ENCODE measurements at places on chromosomes 2 and 18.

DNA sequence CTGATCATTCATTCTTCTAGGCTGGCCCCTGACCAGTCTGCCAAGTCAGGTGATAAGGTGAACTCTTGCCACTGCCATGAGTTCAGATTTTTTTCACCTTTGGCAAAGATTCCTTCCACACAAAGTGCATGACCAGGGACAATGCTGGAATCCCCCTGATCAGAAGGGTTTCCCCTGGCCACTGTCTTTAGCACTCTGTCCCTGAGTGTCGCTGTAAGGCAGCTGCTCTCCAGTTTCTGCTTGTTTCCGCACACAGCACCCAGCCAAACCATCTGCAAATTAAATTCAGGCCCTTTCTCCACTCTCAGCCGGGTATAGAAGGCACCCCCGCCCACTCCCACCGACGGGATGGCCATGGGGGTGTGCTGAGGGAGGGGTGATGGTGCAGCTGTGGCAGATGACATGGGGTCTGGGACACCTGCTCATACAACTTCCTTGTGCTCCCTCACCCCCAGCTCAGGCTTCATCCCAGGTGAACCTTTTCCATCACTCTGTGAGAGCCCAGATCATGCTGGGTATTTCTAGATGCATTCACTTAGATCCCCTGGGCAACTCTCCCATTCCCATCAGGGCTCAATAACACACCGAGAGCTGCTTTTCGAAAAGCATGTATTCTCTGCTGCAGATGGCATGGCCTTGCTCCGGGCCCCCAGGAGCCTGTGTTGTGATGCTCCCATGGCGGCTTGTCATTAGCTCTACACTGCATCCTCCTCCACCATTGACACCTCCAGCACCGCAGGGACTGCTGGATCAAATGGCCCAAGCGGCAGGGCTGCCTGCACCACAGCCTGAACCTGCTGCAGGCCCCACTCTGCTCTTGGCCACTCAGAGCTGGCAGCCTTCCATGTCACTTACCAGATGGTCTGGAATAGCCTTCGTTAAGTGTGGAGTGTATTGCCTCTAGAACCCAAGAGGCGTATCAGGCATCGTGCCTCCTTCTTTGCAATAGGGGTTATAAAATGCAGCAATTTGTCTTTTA is 52.3 kb upstream of the ROCK2 start:
- peak; percentile 41 for DNase-seq

GRCh38 chr18:79634593-79635426 is 44.8 kb upstream of the CTDP1 start:
- DNase-seq = no peak

DNA sequence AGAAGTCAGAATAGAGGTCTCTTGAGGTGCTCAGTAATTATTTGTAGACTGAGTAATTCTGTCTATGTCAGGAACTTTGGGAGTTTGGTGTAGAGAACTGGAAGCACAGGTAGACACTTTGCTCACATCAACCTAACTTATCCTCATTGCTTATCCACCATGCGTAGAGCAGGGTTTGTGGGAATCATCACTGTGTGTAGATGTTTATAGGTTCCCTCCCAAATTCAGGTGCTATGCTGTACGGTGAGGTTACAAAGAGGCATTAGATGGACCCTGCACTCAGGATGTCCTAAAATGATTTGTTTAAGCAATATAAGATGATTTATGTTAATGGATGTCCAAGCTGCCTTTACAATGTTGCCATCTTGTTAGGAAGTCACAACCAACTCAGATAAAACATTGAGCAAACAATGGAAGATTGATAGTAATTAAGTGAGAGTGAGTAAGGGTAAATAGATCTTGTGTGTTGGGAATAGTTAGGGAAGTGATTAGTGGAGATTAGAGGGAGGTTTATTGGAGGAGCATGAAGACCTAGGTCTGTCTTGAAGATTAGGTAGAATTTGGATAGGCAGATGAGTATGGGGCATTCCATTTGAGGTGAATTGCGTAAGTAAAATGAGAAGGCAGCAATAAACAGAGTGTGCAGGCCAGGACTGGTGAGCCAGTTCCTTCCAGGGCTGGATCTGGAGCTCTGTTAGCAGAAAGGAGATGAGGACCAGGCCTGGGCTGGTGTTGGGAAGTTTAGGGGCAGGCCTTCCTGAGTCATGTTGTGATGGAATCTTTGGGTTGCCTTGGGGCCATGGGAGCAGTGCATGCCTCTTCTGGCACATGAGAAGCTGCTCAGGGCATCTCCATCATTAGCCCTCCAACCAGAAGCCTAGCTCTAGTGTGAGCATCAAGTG is 12.1 kb downstream of the EPAS1 start:
- no peak for DNase-seq

- no peak for DNase-seq
Observed at GRCh38 chr2:74999468-74999867, 41.0 kb downstream of the POLE4 start.

GRCh38 chr2:234577191-234577590 is 80.3 kb upstream of the ARL4C start:
- DNase-seq = no peak

DNA sequence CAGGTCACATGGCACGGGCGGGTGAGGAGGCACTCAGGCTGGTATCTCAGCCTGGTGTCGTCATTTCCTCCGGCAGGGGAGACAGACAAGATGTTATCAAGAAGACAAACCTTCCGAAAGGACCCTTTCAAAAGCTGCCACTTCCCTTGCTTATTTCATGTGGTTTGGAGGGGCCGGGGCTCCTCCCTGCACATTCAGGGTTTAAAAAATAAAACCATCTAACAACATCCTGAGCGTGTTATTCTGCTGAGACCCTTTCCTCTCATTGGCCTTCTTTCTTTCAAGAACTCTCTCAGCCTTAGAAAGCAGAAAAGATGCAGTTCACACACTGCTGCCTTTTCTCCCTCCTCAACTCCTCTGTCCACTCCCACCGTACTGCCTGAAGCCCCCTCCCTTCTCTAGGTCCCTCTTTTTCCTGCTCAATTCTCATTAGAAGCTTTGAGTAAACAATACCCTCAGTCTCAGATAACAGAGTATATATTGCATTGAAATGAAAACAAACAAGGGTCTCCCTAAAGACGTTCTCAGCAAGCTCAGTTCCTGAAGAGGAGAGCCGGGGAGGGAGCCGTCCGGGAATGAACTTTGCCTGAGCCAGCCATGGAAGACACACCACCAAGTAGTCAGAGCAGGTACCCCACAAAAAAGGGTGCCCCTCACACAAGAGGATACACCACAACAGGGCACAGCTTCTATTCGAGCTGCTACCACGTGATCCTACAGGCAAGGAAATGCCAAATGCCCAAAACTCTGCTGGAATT is 9.7 kb downstream of the SMAD7 start:
- DNase-seq = no peak

- no peak for DNase-seq
Observed at GRCh38 chr2:40751981-40752380, 300.1 kb upstream of the SLC8A1 start.

DNA sequence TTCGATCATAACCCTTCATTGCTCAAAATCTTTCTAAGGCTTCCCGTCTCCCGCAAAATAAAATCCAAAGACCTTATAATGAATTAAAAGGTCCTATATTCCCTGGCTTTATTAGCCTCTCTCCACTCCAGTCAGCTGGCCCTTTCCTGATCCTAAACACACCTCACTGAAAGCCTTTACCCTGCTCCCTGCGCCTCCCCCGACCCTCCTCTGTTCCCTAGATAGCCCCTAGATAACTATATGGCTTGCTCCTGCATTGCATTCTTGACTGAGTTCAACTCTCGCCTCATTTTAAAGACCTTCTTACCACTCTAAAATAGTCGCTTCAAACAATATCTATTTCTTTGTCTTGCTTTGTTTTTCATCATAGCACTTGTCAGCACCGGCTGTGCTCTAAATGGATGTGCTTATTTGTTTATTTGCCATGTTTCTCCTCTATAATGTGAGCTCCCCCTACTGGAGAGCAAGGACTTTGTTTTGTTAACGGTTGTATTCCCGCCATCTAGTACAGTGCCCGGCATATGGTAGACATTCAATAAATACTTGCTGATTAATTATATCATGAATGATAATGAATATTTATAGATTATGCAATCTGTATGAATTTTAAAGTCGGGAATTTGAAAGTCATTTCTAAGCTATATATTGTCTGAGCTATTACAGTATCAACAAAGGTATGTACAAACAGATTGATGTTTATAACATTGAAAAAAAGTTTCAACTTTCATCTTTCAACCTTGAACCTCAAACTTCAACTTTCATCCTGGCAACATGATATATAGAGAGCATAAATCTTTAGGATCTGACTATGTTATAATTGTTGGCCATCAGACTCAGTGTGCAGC is 32.4 kb upstream of the VIT start:
- DNase-seq = peak; percentile 64

- DNase-seq = no peak
Observed at GRCh38 chr2:153228904-153229303, 249.7 kb downstream of the RPRM start.

DNA sequence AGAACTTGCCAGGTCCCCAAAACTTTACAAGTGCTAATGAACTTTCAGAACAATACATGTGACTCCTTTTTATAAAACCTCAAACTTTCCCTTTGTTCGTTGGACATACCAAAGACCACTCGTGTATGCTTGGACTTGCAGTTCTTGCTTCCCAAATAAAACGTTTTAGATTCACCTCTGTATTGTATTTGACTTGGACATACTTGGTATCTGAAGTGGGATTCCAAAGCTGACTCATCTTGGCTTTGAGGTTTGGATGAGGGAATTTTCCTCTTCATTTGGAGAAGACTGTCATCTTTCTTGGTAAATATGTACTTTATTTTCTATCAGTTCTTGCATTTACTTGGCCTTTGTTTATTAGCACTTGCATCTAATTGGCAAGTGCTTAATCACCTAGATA is 8.0 kb upstream of the CYB5A start:
- peak; percentile 47 for DNase-seq

DNA sequence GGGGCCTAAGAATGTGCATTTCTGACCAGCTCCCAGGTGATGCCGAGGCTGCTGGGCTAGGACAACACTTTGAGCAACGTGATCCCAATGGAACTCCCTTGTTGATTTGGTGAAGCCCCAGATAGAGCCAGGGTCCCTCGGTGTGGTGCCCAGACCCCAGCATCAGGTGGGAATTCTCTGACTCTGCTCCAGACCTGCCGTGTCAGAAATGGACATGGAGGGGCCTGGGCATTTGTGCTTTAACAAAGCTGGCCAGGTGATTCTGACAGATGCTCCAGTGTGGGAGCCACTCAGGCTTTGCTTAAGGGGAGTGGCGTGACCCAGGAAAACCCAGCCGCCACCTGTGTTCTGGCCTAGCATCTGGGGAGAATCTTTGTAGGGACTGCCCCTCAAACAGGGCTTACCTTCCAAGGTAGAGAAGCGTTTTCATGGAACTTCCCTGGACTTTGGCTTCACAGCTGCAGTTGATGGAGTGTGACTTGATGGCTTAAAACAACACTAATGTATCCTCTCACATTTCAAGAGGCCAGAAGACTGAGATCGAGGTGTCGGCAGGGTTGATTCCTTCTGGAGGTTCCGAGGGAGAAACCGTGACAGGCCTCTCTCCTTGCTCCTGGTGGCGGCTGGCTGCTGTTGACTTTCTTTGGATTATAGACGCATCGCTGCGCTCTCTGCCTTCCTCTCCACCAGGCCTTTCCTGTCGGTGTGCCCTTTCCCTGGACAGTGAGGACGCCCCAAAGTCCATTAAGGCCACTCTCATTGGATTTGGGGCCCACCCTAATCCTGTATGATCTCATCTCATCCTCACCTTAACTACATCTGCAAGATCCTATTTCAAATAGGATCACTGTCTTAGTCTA is 57.0 kb upstream of the HDAC4 start:
- DNase-seq = no peak

- DNase-seq = no peak
Observed at GRCh38 chr2:192886636-192887035, 691.9 kb upstream of the TMEFF2 start.
